ENCODE measurements at places on chromosomes 2 and 18. TPM values are rescaled to one million over a fixed set of nuclear protein-coding genes. Genes with fewer than 3 reads are reported as not detected.

The DSG4 gene
- total RNA-seq, result not detected

DNA sequence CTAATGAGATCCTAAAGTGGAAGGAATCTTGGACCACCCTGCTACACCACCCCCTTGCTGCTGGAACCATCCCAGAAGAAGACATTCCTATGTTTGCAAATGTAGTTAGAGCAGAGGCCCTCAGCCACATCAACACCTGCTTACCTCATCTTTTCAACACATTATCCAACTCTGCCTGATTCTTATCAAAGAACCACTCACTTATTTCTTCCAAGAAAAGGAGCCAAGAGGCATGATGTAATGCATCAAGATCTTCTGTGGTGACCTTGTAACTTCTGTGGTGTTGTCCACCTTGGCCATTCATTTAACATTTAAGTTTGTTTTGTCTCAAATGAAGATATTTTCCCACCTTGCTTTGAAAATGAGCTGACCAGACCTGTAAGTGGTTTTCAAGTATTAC lies 338.1 kb downstream of the CTNNA2 start:
- no peak for DNase-seq

- DNase-seq, result no peak
Measured at GRCh38 chr2:234764372-234764771, 187.4 kb upstream of the SH3BP4 start.

The REL gene
- total RNA-seq, result 2.7 TPM

DNA sequence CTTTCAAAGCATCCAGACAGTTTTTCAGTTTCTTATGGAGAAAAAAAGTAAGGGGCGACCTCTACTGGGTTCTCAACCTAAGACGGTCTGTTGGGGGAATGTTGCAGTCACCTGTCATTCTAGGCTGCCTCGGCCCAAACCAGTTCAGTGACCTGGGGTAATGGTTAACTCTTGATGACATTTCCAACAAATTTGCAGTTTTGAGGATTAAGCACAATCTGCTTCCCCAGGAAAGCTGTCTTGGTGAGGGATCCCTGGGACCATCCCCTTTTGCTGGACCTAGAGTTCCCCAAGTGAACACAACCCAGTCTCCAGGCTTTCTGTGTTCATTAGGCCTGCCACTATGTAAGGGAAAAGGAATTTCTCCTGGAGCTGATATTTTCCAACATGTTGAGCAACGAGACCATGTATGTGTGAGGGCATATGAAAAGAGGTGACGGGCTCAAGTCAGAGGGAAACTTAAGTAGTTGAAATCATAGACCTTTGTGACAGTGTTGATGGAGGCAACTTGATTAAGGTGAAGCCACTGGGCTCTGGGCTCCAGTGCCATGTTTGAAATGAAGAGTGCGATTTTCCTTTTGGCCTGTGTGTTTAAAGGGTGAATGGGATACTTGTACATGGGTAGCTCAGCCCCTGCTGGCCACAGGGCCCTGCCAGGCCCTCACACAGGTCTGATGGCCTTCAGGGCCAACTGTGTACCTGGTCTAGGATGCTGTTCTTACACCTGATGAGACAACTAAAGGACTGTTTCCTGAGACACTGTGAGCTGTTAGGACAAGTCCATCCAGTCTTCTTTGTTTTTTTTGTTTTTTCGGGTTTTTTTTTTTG lies 27.0 kb downstream of the FOSL2 start:
- DNase-seq, result no peak

DNA sequence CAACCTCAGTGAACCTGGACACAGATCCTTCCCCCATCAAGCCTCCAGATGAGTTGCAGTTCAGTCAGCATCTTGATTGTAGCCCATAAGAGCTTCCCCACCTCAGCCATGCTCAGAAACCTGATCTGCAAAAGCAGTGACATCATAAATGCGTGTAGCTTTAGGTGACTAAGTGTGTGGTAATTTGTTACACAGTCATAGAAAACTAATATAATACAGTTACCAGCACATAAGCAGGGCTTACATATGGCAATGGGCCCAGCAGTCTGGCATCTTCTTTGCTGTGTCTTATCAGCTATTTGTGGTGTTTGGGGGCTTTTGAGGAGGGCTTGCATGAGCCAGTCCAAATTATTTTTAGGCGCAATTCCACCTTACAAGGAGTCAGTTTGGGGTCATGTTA lies 807.0 kb downstream of the SLC4A3 start:
- peak; percentile 37 for DNase-seq

The CRYGC gene
- not detected for total RNA-seq

DNA sequence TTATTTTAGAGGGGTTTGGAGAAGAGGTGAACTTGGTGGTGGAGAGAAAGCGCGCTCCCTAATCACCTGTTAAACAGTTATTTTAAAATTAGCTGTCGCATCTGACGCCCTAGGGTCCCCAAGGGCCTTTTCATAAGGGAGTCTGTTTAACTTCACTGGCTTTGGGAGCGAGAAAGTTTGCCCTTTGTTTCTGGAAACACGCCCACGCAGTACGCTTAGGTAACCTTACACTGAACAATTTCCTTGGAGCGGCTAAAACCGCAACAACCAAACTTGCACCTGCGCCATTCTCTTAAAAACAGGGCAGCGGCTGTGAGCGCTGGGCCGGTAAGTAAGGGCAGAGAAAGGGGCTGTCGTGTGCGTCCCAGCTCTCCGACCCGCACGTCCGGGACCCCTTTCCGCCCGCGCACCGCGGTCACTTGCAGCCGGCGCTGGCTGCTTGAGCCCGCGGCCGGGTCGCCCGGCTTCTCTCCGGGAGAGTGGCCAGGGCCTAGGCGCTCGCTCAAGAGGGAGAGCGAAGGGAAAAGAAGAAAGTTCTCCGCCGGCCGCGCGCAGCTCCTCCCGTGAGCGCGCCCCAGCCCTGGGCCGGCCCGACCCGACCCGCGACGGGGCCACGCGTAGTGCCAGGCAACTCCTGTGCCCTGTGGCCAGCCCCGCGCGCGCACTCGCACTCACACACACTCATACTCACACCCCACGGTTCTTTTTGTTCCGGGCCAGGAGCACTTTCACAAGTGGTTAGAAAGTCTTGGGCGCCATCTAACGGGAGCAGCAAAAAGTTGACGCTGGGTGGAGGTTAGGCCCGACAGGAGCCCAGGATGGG lies 19.2 kb downstream of the POU3F3 start:
- peak; percentile 83 for DNase-seq

The POTEI gene
- 0.40 TPM for total RNA-seq

GRCh38 chr2:84830758-84831500 lies 50.0 kb downstream of the TRABD2A start:
- DNase-seq, result no peak

- no peak for DNase-seq
Measured at GRCh38 chr18:45119876-45120275, 439.2 kb downstream of the SETBP1 start.

The TUBA4B gene
- not detected for total RNA-seq

DNA sequence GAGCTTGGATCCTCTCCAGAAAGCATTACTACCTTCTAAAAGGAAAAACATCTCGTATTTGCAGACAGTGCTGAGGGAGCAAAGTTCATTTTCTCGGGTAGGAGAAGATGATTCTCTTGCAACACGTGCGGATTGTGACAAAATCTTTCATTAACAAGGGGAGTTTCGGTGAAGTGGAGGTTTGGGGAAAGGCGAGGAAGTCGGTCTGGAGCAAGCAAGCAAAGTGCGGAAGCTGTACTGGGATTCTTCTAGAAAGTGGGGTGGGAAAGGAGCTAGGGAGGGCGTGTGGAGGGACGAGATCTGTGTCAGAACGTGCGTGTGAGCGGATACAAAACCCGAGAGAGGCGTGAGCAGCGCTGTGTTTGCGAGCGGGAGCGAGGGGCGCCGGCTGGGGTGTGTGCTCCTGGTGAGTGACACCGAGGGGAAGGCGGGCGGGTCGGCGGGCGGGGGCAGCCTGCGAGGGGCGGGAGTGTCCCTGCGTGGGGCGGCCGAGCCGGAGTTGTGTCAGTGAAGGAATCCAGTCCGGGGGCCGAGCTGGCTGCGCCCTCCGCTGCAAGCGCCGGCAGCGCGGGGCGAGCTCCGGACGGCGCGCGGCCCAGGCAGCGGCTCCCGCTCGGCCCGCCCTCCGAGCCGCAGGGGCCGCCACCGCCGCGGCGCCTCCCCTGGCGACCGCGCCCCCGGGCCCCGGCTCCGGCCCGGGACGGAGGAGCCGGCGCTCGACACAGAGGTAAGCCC lies at the start of gene SPATS2L:
SPATS2L (plus strand) TSS at position 498 of the 735 bp plus-strand sequence. CDS start 82,552 bp downstream, outside the sequence.
- DNase-seq, result peak; percentile 80

The SERPINB2 gene
- total RNA-seq, result 18.1 TPM

DNA sequence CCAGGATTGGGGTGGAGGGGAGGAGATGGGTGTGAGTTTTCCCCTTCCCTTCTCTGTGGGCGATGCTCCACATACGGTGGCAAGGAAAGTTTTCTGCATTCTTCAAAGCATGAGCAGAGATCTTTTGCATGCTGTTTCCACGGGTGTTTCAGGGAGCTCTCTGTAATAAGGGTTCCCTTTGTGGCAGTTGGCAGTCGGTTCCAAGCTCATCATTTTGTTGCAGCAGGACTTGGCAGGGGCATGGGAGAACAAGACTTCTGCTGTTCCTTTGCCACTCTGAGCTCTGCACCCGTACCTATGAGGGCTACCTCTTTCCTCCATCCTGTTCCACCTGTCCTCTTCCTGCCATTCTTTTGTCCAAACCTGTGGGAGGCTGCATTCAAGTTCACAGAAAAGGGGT lies 71.3 kb upstream of the SPRED2 start:
- DNase-seq, result no peak

The GDF7 gene
- 0.11 TPM for total RNA-seq

GRCh38 chr2:132489150-132489549 lies 72.5 kb downstream of the GPR39 start:
- DNase-seq, result peak; percentile 8

- DNase-seq, result no peak
Measured at GRCh38 chr2:233381638-233381995, 27.3 kb downstream of the DGKD start.

The ABCG8 gene
- total RNA-seq, result not detected

- DNase-seq, result no peak
Measured at GRCh38 chr18:26438980-26439379, 109.4 kb downstream of the KCTD1 start.

DNA sequence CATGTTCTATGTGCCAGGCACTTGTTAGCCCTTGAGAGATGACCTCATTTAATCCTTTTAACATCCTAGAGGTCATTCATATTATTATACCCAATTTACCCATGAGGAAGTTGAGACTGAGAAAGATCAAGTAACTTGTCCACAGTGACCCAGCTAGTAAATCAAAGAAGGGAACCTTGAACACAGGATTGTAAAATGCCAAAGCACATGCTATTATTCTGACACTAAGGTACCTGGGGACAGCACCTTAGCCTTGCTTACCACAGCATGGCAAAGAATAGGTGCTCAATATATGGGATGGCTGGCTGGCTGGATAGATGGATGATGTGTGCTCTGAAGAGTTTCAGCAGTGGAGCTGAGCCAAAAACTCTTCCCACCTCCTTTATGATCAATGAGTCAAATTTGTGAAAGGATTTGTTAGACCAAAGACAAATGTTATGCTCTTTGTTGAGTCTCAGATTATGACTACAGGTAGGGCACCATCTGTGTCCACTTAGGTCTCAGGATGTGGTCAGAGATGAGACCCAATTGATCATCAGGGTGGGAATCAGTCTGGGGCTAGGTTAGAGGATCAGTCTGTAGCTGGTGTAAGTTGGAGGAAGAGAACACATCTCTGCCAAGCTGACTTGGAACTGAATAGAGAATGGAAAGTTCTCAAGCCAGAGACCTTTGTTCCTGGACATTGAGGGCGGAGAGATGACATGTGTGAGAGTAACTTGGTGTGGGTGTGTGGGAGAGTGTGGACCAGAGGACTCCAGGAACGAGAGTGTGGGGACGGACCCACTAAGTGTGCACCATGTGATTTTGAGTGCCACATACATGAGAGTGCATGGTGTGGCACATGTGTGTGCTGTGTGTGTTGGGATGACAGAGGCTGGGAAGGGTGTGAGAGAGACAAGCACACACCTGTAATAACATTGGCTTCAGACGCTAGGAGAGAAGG lies 16.3 kb upstream of the PKDCC start:
- DNase-seq, result no peak

GRCh38 chr2:231549446-231550239 lies 19.4 kb upstream of the NMUR1 start:
- no peak for DNase-seq

Measured in Daoy (cell line).